ENCODE measurements at places on chromosomes 4 and X.

DNA sequence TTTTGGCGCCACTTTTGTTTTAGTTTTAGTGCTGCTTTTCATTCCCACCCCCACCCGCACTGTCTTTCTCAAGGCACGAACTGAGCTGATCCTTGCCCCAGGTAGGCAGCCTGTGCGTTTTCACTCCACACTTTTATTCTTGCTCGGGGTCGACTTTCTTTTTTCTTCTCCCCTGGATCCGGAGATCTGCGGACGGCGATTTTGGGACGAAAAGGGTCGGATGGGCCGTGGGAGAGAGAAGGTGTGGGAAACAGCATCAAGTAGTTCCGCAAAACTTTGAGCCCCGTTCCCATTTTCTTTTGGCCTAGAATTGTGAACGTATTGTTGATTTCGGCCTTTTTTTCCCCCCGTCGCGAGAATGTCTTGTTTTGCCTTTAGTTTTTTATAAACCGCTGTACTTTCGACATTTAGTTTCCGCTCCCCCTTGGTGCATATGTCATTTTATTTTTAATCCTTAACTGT lies 531 bp downstream of the STAG2 start:
- peak overlapping the region; percentile 91 for H3K4me3 ChIP-seq
- no peak for DNase-seq
- H3K36me3 ChIP-seq: peaks cover 14% of the 10 kb centered on the region

DNA sequence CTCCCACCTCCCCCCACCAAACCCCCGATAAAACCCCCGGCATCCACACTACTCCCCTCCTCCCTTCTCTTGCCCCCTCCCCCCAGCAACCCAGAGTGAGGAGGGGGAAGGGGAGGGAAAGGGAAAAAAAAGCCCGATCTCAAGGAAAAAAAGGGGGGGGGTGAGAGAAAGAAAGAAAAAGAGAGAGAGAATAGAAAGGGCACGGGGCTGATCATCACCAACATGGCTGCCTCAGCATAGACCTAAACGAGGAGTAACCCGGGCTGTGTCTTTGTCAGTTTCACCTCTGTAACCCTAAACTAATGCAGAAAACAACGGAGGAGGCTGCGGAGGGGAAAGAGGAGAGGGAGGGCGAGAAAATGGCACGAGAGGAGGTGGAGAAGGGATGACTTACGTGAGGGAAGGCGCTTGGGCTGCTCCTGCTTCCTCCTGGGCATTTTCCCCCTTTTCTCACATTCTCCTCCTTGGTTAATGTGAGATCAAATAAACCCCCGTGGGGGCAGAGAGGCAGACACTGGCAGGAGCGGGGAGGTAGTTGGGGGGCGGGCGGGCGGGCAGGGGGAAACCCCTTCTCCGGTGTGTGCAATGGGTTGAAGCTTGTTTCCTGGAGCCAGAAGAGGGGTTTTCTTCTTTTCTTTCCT lies 532 bp downstream of the ZNF827 start:
- peaks cover 6% of the 10 kb centered on the region for H3K36me3 ChIP-seq
- peak overlapping the region; percentile 96 for H3K27ac ChIP-seq
- peaks cover 42% of the 10 kb centered on the region for H3K4me1 ChIP-seq
- peak; percentile 35 for DNase-seq
- H3K4me3 ChIP-seq: peak overlapping the region; percentile 99

DNA sequence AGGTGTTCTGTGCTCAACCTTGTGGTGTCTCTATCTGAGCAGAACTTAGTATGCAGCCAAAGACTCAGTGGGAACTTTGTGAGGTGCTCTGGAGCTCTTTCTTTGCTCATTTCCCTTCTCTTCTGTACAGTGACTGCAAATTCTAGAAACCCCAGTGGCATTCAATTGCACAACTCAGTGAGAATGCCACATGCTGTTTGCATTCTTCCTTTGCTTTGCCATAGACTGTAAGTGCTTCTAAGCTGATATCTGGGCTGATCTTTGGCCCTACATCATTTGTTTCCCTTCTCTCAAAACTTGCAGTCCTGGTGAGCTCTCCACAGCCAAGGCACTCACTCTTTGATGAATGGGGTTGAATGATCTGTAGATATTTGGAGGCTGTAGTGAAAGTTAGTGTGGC lies 7.0 kb downstream of the PNMA3 start:
- H3K4me3 ChIP-seq: no peak overlapping the region
- H3K27me3 ChIP-seq: peaks cover 7% of the 10 kb centered on the region
- H3K27ac ChIP-seq: peak overlapping the region; percentile 9
- no peak for DNase-seq
- no peaks in the 10 kb centered on the region for H3K4me1 ChIP-seq
- H3K36me3 ChIP-seq: no peaks in the 10 kb centered on the region

DNA sequence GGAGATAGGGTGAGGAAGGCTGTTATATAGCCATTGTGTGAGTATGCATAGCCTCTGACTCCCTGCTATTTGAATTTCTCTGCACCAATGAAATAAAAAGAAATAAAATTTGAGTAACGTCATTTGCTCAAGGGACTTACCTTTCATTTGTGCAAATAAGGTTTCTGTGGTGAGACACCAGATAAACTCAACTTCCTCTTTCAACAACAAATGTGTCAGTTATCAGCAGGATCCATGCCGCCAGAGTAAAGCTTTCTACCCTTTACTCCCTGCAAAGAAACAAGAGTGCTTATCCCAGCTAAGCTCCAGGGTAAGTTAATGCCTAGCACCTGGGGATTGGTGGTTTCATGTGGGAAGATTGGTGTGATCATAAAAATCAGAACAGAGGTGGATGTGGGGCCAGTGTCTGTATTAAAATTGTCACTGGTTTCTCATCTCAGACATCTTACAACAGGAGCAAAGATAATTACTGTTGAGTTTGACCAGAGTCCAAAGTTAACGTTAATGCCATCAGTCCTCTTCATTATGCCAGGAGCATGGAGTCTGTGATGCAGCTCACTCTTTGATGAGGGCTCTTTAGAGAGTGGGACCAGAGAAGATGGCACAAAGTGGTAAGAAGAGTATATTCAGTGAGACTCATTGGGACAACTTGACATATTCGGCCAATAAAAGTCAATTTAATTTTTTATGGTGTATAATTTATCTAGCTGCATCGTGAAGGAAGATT lies at the start of gene P2RY10:
Gene P2RY10 (plus strand): TSS at position 206 of the 727 bp plus-strand sequence. CDS start 15,130 bp downstream, outside the sequence.
- no peaks in the 10 kb centered on the region for H3K27me3 ChIP-seq
- peaks cover 55% of the 10 kb centered on the region for H3K4me1 ChIP-seq
- DNase-seq: peak; percentile 17
- H3K27ac ChIP-seq: peak within 1 kb of the TSS; percentile 98
- peak within 1 kb of the TSS; percentile 88 for H3K4me3 ChIP-seq

DNA sequence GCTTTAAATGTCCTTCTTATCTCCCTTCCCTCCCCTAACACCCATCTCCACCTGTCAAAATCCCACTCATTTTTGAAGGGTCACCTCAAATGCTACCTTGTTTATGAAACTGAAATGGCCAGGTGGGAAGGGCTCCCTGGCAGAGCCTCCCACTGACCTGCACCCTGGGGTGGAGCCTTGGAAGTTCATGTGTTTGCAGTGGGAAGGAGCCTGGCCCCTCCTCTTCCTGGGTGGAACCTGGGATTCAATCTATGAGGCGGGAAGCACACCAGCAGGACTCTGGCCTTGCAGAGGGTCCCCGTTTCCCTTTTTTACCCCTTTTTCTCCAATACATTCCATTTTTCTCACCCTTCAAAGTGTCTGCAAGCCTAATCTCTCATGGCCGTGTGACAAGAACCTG lies 197.4 kb downstream of the ENOX2 start:
- no peaks in the 10 kb centered on the region for H3K4me1 ChIP-seq
- no peak overlapping the region for H3K27ac ChIP-seq
- no peak for DNase-seq
- H3K36me3 ChIP-seq: peaks cover 2% of the 10 kb centered on the region
- peaks cover 2% of the 10 kb centered on the region for H3K27me3 ChIP-seq
